ENCODE measurements at places on chromosomes 12 and 14. TPM values are rescaled to one million over a fixed set of nuclear protein-coding genes. Genes with fewer than 3 reads are reported as not detected.

MGAT2 gene
- polyA plus RNA-seq: 58.3 TPM

NFATC4 gene
- 83.6 TPM for polyA plus RNA-seq

ZC2HC1C gene
- 233 TPM for polyA plus RNA-seq

P2RX2 gene
- 3.0 TPM for polyA plus RNA-seq

MYF5 gene
- polyA plus RNA-seq: not detected

CCDC175 gene
- polyA plus RNA-seq: 1.3 TPM

MMP17 gene
- polyA plus RNA-seq: 13.2 TPM

EIF2S3B gene
- 4.1 TPM for polyA plus RNA-seq

RFLNA gene
- polyA plus RNA-seq: 0.80 TPM

RHOJ gene
- polyA plus RNA-seq: 8.4 TPM

NAA30 gene
- 37.2 TPM for polyA plus RNA-seq

HOXC6 gene
- 5.4 TPM for polyA plus RNA-seq

MORN3 gene
- polyA plus RNA-seq: 85.9 TPM

AMN gene
- 3.0 TPM for polyA plus RNA-seq

DTX1 gene
- 15.0 TPM for polyA plus RNA-seq

GLIPR1L1 gene
- polyA plus RNA-seq: 95.5 TPM

C12orf54 gene
- 111 TPM for polyA plus RNA-seq

CARMIL3 gene
- polyA plus RNA-seq: 6.8 TPM

RPS6KL1 gene
- 41.8 TPM for polyA plus RNA-seq

ACSM4 gene
- polyA plus RNA-seq: 1.3 TPM

FBLN5 gene
- 118 TPM for polyA plus RNA-seq

RBP5 gene
- 11.8 TPM for polyA plus RNA-seq
